ENCODE measurements at places on chromosomes 12 and 14.

GRCh38 chr14:81406863-81407262, 6.7 kb upstream of the STON2 start:
- DNase-seq, result no peak

GRCh38 chr14:71061458-71061857, 154.2 kb downstream of the PCNX1 start:
- DNase-seq, result no peak

DNA sequence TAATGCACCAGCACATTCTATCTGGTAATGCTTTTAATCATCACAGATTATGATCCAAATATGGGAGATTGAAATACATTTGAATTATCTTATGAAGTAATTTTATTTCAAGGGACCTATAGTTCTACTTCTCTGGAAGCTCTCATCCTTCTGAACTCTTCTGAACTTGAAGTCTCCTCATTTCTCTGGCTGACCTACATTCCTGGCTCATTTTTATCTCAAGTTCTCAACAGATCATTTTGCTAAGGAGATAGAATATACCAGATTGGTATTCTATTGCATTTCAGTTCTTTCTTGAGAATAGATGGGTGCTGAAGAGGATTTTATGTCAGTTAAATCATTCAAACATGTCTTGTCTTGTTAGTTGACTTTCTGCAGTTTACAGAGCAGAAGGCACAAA, 7.9 kb downstream of the HMGA2 start:
- no peak for DNase-seq

GRCh38 chr12:52243856-52244614, 11.0 kb downstream of the KRT7 start:
- DNase-seq, result no peak

DNA sequence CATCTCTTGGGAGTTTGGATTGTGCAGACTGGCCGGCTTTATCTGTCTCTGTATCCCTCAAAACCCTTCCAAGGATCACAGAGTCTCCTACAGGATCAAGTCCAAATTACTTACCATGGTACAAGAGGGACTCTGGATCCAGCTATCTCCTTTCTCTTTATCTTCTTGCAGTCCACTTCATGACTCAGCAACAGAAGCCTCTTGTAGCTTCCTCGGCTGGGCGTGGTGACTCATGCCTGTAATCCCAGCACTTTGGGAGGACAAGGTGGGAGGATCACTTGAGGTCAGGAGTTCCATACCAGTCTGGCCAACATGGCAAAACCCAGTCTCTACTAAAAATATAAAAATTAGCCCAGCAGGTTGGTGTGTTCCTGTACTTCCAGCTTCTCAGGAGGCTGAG, 189.7 kb downstream of the BCAT1 start:
- no peak for DNase-seq

- no peak for DNase-seq
These were observed 615 bp downstream of the TARBP2 start for GRCh38 chr12:53501615-53502181.

- no peak for DNase-seq
These were observed 6.0 kb upstream of the SLC6A12 start for GRCh38 chr12:219891-220352.

DNA sequence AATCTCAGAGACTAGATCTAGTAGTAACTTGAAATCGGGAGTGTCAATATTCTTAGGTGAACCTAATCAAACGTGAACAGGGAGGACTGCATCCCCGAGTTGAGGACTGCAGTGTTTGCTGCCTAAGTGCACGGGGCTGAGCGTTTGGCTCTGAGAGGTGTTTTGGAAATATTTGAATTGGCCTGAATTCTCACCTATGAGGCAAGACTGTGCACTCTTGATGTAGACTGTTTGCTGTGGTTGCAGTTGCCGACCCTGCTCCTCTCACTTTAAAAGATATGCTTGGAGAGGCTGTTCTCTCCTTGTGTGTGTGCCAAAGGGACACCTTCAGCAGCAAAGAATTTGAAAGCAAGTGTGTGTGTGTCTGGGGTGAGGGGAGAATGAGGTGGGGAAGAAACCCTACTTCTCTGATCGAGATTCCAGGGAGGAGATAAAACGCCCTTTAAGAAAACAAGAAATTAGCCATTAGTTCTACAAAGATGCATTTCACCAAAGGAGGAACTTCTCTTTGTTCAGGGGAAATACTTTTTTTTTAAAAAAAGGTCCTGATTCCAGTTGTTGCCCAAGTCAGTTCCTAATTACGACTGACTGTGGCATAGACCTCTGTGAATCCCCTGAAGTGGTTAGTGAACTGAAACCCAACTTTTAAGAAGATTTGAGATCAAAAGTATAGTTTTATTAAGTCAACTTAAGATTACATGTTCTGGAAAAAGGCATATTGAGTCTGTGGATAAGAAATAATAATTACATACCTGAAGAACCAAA, 106.6 kb downstream of the DYRK2 start:
- DNase-seq, result no peak

DNA sequence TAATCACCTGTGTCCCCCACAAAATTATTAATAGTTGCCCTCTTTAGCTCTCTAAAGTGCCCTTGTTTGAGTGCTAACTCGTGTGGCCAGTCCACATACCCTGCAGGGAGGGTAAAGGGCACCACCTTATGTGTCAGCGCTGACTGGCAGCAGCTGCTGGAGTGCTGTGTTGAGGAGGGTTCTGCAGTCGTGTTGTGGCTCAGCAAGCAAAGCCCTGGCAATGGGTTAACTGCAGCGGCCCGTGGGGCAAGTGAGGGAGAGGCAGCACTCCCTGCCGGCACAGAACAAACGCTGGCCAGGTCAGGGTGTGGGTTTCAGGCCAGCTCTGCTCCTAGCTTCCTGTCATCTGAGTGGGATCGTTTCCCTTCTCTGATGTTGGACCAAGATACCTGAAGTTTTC, 369.8 kb downstream of the CACNA1C start:
- DNase-seq, result no peak

DNA sequence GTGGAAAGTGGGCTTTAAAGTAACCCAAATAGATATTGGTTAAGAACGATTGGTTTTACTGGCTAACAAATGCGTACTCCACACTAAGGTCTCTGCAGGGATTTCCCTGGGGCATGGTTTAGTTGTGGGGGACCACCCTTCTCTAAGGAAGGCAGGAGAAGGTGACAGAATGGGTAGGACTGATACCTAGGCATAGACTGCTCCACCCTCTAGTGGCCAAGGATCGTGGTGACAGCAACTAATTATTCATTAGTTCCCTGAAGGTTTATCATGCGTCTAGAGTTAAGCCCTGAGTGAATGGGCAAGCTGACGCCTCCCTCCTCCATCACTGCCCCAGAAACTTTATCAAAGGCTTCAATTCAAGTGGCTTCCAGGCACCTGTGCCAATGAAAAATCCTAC, 9.1 kb downstream of the FAM181A start:
- no peak for DNase-seq

DNA sequence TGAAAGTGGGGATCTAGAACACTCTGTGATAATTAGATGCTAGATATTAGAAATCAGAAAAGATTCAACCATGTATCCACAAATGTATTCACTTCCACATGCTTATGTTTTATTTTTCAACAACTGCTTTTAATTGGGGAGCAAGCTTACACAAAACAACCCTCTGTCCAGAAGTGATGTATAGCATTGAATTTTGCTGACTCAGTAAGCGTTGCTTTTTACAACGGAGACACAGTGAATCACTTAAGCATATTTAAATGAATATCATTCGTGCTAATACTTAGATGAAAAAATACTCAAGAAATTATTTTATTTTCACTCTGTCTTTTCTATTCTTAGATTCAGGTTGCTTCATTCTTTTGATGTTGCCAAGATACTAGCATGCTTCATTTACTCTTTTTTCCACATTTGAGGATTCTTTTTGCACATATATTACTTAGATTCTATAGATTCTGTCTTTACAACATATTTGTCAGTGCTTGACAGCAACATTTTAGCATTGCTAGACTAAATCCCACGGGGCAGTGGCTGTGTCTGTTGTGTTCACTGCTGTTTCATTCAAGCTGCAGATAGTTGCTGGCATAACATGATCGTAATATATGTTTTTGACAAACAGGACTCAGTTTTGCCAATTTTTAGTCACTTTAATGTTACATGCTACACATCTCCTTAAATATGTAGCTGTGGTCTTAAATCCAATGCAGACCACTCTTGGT, 1714.4 kb upstream of the SEL1L start:
- DNase-seq, result no peak

All from NCI-H1436 treated with DMSO at 0.1 percent for 48 hours (cell line).